ENCODE measurements at places on chromosomes 7 and 10. TPM values are rescaled to one million over a fixed set of nuclear protein-coding genes. Genes with fewer than 3 reads are reported as not detected.

The NODAL gene
- not detected for polyA plus RNA-seq

The SLC29A4 gene
- not detected for polyA plus RNA-seq

The LIPM gene
- polyA plus RNA-seq = not detected

The TLX1 gene
- polyA plus RNA-seq = not detected

The RSPH10B gene
- polyA plus RNA-seq = not detected

All from IgD-negative memory B cell (primary cell).